Pulmonary artery endothelial cell (primary cell): ENCODE measurements at places on chromosomes 5 and 9.

- DNase-seq, result no peak
Observed at GRCh38 chr9:101668421-101668820, 70.0 kb downstream of the GRIN3A start.

GRCh38 chr5:6370580-6370979, 7.8 kb downstream of the MED10 start:
- DNase-seq, result no peak

- DNase-seq, result no peak
Observed at GRCh38 chr5:61023131-61023530, 78.1 kb downstream of the NDUFAF2 start.

DNA sequence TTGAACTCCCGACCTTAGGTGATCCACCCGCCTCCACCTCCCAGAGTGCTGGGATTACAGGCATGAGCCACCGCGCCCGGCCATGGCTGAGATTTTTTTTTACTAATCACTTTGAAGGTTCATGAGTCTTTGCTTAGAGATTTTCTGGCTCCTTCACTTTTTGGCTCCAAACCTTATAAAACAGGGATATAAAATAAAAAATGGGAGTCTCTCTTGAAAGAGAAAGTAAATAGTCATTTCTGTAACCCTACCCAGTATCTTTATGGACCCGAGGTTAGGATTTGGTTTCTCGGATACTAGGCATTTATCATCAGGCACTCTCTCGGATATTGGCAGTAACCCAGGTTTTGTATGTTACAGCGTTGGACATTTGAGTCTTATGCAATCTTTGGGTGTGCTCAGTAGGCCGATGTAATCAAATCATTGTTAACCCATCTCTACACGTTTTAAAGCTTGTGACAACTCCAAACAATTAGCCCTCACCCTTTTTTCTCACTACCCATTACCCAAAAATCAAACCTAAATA, 25.3 kb downstream of the STXBP1 start:
- no peak for DNase-seq

GRCh38 chr5:125715216-125715615, 708.0 kb upstream of the GRAMD2B start:
- no peak for DNase-seq

DNA sequence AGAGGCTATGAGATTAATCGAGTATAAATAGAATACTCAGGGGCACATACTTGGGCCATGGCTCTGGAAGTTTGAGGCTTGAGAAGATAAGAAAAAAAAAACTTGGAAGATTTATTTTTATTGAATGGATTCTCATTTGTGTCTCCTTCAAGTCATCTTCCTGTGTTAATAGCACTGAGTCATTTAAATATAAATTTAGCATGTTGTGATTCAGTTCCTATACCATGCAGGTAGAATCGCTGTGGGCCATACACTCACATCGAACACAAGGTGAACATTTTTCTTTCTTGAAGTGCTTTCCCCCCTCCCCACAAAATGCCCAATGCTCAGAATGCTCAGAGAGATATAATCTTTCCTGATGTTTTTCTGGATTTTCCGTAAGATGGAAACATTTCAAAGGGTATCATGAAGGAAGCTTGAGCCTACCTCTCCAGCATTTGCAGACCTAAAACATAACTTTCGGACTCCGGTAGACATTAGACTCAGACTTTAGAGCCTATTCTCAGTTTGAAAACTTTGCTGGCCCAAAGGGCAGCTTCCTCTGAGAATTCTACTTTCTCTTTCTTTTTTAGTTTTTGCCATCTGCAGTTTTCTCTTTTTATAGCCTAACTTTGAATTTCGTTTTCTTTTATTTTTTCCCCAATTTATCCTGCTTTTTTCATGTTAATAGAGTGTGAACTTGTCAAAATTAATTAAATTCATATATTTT, 737.6 kb upstream of the NUDT12 start:
- no peak for DNase-seq

DNA sequence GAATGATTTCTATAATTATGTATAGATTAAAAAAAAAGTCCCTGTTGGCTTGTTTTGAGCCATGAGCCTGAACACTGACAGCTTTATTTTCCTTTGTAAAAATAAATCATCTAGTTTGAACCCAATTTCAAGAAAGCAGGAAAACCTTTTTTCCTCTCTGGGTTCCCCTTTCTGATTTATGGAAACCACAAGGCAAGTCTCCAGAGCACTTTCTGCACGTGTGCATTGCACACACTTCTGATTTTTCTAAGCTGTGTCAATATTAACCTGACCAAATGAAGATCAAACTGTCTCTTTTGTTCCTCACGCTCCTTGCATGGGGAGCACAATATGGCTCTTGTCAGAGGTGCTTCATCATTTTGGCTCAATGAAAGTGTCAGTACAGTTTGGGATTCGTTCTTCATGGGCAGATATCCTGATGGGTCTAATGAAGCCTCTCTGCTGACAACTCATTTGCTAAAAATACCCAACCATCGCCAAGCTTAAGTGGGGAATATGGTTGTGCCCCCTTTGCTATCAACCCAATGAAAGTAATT, 39.2 kb upstream of the PCA3 start:
- DNase-seq, result no peak

DNA sequence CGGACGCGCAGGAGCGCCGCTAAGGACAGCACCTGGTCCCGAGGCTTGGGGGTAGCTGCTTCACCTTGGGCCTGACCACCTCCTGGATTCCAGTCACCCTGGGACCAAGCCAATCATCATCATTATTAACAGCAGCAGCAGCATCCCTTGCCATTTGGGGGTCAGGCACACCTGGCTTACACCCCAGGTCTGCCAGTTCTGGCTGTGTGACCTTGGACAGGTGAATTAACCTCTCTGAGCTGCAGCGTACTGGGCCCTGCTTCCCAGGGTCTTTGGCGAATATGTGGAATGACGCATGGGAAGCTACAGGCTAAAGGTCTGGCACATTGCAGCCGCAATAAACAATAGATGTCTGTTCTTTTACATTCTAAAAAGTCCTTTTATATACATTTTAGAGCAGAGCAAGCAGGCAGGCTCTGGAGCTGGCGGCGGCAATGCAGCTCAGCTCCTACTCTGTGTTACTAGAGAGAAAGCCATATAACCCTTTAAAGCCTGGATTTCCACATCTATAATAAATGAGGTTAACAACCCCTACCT, 97.8 kb upstream of the CPLX2 start:
- no peak for DNase-seq

DNA sequence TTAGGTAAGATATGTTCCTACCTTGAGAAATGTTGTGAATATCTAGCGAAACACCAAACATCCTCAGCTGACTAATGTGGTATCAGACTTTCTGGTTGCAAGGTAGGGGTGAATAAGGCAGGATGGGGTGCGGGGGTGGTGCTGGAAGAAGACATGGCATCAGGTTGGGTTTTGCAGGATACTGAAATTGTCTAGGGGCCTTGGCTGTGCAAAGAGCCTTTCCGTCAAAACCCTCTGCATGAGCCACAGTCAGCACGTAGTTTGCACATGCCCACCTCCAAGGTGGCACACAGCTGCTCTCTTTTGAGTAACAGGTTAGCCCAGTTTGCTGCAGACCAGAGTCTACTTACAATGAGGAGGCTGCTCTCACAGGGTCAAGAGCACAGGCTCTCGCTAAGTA, 42.0 kb downstream of the SFXN1 start:
- DNase-seq, result no peak

DNA sequence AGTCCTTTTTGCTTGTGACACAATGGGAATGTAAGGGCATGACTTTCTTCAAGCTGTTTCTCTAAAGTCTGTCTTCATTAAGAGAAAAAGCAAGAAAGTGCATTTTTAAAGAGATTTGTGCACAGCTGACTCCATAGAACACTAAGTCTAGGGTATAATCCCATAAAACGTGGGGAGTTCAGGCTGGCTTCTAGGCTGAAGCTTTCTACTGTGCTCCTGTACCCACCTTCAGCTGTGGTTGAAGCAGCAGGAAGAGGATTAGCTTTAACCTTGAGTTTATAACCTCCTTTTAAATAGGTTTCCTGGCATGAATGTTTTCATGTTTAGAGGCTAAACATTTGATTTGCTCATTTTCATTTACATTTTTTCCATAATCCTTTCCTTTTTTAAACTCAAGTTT, 126.4 kb downstream of the HACD4 start:
- no peak for DNase-seq

- DNase-seq, result no peak
Observed at GRCh38 chr9:88987661-88988060, 3.6 kb upstream of the S1PR3 start.

- DNase-seq, result no peak
Observed at GRCh38 chr9:38253200-38253599, 139.3 kb upstream of the ALDH1B1 start.

GRCh38 chr5:76820526-76820890, 1.7 kb downstream of the F2RL1 start:
- no peak for DNase-seq

DNA sequence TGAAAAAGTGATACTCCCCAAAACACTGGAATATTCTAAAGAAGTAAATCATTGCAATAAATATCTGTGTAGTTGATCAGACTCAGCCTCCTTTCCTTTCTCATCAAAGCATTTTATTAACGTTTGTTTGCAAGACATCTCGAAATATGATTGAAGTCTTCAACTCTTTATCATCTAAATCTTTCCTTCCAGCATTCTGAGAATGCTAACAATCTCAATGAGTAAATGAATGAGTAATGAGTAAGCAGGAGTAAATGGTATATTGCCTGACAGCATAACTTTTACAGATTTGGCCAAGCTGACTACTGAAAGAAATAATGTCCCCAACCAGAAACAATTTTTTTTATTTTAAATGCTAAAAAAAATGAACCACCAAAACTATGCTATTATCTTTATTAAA, 157.1 kb downstream of the SLCO4C1 start:
- DNase-seq, result no peak

DNA sequence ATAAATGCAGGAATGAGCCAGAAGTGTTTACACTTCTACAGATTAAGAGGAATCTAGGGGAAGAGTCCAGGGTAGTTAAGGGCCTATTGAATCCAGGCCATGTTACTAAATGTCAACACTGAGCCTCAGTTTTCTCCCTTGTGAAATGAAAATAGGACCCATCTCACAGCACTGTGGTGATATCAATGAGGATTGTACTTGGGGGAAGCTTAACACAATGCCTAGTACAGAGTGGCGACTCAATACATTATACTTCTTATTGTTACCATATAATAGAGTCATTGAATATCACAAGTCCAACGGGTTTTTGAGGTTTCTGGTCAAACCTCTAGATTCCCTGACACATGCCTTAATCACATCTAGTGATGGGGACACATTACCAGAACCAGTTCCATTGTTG, 4.6 kb downstream of the TRUB2 start:
- no peak for DNase-seq

GRCh38 chr5:149240354-149240998, 31.2 kb upstream of the AFAP1L1 start:
- no peak for DNase-seq

DNA sequence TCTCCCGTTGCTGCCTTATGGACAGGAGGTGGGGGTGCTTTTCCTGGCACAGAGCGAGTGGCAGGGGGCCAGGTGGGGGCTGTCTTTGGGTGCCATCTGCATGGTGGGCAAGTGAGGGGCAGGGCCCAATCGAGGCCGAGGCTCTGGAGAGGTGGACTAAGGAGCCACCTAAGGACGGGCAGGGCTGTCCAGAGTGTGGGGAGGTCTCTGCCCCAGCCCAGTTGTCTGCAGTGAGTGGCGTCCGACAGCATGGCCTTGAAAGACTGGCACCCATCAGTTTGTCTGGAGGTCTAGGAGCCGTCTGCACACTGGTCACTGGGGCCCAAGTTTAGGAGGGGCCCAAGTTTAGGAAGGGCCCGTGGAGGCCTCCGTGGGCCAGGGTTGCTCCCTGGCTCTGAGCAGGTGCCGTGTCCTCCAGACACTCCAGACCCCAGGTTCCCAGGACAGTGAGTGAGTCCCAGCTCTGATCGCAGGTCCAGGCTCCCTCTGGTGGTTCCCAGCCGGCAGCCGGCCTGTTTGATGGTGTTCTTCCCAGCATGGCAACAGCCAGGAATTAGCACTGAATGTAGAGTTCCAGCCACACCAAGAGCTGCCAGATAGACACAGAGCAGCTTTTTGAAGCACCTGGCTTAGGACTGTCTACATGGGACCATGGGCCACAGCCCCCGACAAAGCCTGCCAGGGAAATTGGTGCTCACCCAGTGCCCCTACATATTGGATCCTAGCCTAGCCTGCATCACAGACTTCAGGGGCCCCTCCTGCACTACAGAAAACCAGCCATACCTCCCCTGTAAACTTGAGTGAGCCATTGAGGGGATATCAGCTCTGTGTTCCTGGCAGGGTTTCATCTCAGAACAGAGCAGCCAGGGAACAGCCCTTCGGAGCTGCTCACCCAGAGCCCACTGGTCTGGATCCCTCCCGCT, 120.9 kb downstream of the WNK2 start:
- no peak for DNase-seq

GRCh38 chr9:123251741-123252140, 16.6 kb downstream of the STRBP start:
- no peak for DNase-seq

- DNase-seq, result no peak
Observed at GRCh38 chr5:66138637-66139317, 5.3 kb upstream of the SREK1 start.

GRCh38 chr9:89177012-89177943, 1.3 kb downstream of the SHC3 start:
- no peak for DNase-seq

GRCh38 chr5:141691867-141692532, 10.0 kb upstream of the ARAP3 start:
- peak; percentile 36 for DNase-seq

GRCh38 chr9:128001779-128002298, 21.1 kb upstream of the EEIG1 start:
- peak; percentile 44 for DNase-seq

DNA sequence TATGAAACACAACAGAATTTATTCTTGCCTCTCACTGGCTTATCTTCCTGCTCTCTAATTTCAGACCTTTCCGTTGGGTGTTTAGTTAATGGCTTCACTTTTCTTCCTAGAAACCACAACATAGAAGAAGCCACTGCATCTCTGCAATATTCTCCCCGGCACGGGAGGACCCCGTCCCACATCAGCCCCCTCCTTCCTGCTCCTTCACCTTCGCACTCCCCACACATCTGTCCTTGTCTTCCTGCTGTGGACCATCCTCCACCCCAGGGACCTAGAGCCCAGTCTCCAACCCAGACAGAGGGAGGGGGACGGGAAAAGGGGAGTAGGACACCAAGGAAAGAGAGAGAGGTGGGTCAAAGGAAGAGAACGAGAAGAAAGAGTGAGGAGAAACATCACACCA, 1.4 kb downstream of the OR2V1 start:
- no peak for DNase-seq

DNA sequence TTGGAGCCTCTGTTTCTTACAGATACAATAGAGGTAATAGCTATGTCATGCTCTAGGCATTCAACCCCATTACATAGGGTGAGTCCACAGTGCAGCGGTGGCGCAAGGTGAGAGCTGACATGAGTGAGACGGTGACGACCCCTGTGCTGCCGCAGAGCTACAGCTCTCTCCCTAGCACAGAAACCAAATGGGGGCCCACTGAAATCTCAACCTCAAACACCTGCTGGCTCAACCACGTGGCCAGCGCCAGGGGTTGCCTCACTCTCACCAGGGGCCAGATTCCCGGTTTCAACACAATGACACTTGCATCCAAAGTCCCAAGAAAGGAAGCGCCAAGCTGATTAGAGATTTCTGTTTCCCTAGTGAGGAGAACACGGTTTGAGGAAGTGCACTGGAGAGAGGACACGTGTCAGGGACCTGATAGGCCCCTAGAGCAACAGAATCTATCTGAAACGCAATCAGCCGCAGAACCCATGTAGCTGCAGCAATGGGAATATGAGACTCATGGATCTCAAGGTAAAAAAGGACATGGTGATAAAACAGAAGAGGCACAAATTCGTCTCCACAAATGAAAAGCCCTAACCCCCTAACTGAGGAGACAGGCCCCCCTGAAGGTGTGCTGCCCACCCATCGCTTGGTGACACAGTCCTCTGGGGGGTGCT, 114.3 kb downstream of the CRB2 start:
- no peak for DNase-seq
